ENCODE measurements at places on chromosomes 5 and 9.

DNA sequence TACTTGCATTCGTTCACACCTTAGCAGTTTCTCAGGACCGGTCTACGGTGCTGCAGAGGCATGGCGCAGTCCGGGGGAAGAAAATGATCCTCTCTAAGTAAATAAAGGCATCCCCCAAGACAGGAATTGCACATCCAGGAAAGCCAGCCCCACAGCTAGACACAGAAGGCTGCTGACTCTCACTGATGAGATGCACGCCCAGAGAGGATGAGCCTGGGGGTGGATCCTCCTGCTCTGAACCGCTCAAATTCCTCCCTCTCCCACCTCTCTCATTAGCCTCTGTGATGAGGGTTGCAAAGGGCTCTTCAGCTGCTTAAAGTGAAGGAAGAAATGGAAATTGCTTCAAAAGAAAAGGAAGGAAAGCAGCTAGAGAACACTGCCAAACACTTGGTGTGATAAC, 132.4 kb downstream of the TTLL11 start:
- no peak for DNase-seq

DNA sequence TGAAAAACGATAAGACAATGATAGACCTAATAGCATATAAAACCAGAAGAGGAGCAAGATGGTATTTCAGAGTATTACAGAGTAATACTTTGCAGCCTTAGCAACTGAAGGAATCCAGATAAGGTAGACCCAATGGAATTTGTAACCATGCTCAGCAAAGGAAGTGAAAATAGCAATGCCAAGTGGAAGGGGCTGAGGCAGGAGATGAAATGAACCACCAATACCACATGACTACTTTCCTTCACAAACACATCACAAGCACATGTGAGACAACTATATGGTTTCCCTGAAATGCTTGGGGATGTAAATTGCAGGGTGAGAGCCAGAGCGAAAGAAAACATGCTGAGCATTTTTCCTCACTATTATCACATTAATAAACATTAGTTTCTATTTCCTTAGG, 79.8 kb upstream of the MELK start:
- DNase-seq: no peak

DNA sequence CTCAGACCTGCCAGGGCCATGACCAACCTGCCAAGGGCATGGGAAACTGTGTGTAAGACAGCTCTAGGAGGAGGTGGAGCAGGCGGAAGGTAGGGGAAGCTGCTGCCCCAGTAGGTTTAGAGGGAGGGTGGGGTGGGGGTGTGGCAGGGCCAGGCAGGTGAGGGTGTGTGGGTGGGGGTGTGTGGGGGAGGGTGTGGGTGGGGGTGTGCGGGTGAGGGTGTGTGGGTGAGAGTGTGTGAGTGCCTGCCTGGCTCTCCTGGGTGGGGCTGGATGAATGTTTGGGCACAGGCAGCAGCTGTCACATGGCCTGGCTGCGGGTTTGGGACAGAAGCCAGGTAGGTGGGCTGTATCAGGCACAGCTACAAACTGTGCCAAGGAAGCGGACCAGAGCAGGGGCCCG, 8.8 kb upstream of the N4BP3 start:
- no peak for DNase-seq

DNA sequence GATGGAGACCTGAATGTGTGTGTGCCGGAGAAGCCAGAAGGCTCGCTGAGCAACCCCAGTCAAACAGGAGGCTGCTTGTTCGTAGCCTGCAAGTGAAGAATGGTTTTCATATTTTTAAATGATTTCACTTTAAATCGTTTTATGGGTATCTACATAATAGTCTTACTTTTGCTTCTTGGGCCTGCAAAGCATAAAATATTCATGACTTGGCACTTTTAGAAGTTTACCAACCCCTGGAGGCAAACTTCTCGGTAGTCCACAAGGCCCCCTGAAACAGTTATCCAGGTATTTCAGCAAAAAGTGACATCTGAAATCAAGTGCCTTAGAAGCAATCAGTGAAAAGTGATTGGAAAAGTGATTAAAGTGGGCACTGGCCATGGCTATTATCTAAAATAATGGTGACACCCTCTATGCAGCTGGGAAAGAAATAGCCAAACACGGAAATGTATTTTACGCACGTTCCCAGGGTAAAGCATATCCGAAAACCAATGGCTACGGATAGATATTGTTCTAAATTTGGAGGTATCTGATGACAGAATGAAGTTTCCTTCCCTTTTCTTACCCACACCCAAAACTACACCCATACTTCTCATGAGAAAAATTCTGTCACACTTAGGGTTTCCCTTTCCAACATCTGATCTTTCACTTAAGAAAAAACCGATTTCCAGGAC, 39.0 kb downstream of the RAPGEF1 start:
- DNase-seq: no peak

DNA sequence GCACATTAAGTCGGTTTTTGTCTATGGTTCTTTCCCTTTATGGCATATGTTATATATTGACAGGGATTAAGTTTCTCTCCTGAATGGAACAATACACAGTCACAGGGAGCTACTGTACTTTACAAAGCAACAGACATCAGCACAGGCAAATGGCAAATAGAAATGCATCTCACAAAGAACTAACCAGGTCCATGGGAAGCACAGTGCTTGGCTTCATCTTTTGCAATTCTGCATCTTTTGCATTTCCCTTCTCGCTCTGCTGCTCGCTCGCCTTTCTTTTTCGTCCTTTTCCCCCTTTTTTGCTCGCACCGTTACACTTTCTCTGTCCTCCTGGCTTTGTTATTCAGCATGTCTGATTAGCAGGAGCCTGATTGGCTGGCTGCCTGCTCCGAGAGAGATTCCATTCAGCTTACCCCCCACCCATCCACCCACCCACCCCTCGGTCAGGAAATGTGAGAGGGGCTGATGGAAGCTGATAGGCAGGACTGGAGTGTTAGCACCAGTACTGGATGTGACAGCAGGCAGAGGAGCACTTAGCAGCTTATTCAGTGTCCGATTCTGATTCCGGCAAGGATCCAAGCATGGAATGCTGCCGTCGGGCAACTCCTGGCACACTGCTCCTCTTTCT, at the start of gene ADAMTSL1:
TSS of gene ADAMTSL1 (plus strand) at position 502 of the 628 bp plus-strand sequence. CDS start at position 582, 80 bp downstream.
- no peak for DNase-seq

DNA sequence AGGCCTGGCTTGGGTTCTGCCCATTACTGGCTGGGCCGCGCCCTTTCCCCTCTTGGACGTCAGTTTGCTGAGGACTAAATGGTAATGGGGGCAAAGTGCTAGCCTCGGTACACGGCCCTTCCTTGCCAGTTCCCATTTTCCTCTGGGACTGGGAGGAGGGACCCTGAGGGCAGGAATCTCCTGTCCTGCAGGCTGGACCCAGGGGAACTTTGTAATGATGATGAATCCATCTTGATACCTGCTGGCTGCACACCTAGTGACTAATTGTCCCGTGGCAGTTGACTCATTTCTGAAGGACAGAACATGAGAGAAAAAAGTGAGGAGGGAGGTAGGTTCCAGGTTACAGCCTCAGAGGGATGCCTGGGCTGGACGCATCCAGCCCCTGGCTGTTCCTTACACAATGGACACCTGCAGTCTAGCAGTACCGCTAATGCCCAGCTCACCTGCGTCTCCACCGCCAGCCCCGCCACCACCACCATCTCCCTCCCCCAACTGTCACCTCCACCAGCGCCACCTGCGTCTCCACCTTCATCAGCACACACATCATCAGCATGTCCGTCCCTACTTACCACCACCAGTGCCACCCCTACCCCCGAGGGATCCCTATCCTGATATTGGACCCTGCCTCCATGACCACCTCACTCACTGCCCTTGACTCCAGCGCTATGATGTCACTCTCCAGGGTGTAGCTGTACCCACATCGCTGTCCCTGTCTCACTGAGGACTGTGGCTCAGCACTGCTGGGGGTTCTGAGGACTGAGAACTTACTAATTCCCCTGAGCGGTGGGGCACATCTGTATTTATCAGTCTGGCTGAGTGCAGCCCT, 4.3 kb downstream of the CDHR2 start:
- DNase-seq: no peak

DNA sequence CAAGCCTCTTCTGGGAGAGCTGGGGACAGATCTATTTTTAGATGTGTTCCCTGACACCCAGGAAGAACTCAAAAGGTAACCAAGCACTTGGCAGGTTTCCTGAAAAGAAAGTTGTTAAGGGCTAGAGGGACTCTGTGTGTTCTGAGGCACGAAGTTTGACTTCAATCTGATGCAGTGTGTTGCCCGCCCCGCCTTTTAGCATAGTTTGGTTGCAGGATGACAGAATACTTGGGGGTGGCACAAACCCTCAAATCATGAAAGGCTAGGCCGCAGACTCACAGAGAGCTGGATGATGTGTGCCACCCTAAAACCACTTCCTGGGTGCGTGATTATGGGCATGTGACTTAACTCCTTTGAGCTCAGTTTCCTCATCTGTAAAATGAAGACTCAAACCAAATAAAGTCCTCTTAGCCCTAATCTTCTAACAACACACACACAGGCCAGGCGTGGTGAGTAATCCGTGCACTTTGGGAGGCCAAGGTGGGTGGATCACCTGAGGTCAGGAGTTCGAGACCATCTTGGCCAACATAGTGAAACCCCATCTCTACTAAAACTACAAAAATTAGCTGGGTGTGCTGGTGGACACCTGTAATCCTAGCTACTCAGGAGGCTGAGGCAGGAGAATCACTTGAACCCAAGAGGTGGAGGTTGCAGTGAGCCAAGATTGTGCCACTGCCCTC, 12.8 kb upstream of the NDFIP1 start:
- DNase-seq: peak; percentile 68

DNA sequence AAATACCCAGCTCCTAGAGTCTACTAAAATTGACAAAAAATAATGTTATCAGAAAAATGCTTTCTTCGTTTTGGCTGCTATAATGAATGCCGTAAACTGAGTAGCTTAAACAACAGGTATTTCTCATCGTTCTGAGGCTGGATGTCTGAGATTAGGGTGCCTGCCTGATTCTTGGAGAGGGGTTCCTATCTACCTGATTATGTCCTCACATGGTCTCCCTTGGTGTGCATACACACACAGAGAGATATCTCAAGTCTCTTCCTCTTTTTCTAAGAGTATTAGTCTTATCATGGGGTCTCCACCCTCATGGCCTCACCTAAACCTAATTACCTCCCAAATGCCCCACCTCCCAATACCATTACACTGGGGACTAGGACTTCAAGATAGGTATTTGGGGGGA, 40.6 kb upstream of the CSNK1G3 start:
- no peak for DNase-seq

GRCh38 chr5:158496624-158497023, 603.1 kb downstream of the EBF1 start:
- no peak for DNase-seq

GRCh38 chr5:141532726-141533125, 43.8 kb downstream of the PCDHGC5 start:
- no peak for DNase-seq

- no peak for DNase-seq
These were observed 170.5 kb downstream of the DCP2 start for GRCh38 chr5:113147101-113147508.

- DNase-seq: no peak
These were observed 48.2 kb downstream of the CXXC5 start for GRCh38 chr5:139696167-139696893.

GRCh38 chr9:80013891-80014290, 442.1 kb downstream of the TLE4 start:
- DNase-seq: no peak

DNA sequence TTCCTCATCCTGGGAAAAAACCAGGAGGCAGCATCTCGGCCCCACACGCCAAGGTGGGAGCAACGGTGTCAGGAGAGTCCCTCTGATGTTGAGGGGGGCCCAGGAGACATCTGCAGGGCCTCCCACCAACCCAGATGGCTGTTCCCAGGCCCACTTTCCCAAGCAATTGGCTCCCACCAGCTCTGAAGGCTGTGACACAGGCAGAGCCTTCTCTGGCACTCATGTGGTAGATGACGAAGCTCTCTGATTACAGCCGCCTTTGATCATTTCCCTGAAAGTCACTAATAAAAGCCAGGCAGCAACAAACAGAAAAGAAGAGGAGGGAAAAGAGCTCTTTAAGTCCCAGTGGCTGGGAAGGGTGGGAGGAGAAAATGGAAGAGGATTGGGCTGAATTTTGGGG, 226.5 kb downstream of the CDK5RAP2 start:
- DNase-seq: no peak

DNA sequence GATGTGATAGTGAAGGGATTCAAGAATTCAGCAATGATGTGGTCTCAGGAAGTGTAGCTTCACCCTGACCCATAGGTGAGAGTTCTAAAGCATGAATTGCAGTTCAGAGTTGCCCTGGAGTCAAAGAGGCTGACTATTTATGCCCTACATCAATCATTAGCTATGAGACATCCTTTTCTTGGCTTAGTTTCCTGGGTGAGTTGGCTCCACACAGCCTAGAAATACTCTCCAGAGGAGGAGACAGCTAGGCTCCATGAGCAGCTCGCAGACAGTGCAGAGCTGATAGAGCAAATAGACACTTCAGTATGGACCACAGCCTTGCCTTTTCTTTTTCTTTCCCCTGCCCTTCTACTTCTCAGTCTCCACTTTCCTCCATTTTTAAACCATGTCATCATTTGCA, 1651.8 kb downstream of the MAT2B start:
- DNase-seq: no peak

DNA sequence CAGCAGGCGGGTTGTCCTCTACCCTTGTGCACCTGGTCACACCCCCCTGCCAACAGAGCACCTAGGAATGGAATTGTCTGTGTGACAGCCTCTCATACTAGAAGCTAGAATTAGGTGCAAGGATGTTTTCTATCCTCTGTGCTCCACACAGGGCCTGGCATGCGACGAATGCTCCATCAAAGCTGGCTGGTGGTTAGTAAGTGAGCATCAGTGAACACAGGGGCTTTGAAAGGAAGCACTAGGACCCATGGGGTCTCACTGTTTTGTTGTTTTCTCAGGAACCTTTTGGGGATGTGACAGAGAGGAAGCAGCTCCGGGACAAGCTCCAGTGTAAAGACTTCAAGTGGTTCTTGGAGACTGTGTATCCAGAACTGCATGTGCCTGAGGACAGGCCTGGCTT, 32.3 kb downstream of the GALNT12 start:
- DNase-seq: no peak

DNA sequence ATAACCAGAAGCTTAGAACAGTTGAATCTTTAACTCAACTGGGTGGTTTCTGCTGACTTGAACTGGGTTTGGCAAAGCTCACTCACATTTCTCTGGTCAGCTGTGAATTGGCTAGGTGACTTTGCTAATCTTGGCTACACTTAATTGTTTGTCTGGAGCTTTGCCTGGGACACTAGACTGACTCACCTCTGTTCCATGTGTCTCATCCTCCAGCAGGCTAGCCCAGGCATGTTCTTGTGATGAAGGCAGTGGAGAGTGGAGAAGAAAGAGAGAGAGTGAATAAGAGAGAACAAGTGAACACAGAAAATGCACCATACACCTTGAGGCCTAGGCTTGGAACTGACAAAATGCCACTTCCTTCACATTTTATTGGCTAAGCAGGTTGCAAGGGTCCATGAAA, 32.6 kb downstream of the SPATA31D1 start:
- DNase-seq: no peak

- DNase-seq: no peak
These were observed 255.8 kb downstream of the ARHGAP26 start for GRCh38 chr5:143025971-143026370.

GRCh38 chr5:137344723-137345322, 154.3 kb downstream of the SPOCK1 start:
- DNase-seq: no peak

GRCh38 chr9:136142859-136143214, 24.2 kb upstream of the TMEM250 start:
- no peak for DNase-seq

- DNase-seq: no peak
These were observed 6.3 kb upstream of the FAF2 start for GRCh38 chr5:176441921-176442323.

- no peak for DNase-seq
These were observed 30.4 kb downstream of the FBXO4 start for GRCh38 chr5:41955432-41956024.

Data from stimulated activated CD4-positive, alpha-beta T cell treated with anti-CD3 and anti-CD28 coated beads, TNF-alpha, amount 100 ng/mL, for 48 hours (primary cell).